ENCODE measurements at places on chromosomes 7 and 10.
A peak's percentile ranks its signal among the peaks of the same experiment; 100 is the strongest.

- DNase-seq, result no peak
Measured at GRCh38 chr7:18177129-18177814, 149.6 kb upstream of the PRPS1L1 start.

GRCh38 chr10:60305380-60305892 lies 84.2 kb downstream of the ANK3 start:
- no peak for DNase-seq

GRCh38 chr10:60124536-60124935 lies 218.2 kb upstream of the CCDC6 start:
- DNase-seq, result no peak

DNA sequence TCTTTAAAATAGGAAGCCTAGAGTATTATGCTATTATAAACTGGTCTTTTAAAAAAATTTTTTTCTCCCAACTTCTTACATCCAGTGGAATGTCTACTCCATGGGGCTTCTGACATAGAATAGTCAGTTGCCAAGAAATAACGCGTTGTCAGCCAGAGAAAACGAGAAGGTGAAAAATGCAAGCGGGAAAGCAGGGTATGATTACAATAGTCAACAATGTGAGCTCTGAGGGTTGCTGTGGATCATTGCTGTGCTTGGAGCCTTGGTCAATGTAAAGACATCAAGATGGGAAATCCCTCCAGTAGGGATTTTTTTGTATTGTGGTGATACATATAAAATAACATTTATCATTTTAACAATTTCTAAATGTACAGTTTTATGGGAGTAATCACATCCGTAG lies 27.6 kb upstream of the PLPP4 start:
- DNase-seq, result no peak

GRCh38 chr7:100835903-100836811 lies 8.8 kb upstream of the EPHB4 start:
- DNase-seq, result no peak

DNA sequence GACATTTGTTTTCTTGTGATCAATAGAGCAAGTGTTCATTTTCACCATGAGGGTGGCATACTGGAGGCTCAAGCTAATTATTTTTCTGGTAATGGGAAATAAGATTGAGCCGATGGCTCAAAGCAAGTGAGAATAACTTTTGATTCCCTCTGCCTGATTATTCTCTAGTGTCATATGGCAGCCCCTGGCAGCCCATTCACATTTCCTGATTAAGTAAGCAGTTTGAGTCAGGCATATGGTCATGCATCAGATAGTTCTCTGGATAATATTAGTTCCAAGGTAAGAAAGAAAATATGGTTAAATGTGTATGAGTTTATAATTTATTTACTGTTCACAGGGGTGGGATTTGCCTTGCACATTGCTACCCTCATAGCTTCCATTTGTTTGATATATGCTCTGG lies 109.2 kb downstream of the DYNC1I1 start:
- DNase-seq, result no peak

GRCh38 chr7:54581511-54581910 lies 39.3 kb downstream of the VSTM2A start:
- no peak for DNase-seq

DNA sequence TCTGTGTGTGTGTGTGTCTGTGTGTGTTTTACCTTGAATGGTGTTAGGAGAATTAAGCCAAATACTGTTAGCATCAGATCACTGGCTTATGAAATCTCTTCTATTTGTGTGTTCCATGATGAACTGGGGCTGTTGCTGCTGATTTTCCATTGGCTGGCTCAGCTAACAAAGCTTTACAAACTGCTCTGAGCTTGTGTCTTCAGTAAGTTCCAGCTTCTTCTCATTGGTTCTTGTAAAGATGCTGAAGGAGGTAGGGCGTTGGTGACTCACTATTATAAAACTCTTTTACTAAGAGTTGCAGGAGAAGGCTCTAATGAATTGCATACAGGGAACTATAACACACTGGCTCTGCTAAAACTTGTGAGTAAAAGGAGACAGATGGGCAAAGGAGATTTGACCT lies 136.4 kb upstream of the PRKCQ start:
- peak; percentile 63 for DNase-seq

GRCh38 chr7:138962561-138963270 lies 18.5 kb downstream of the KIAA1549 start:
- no peak for DNase-seq

- DNase-seq, result peak; percentile 61
Measured at GRCh38 chr10:35433851-35434426, 97.6 kb downstream of the CCNY start.

DNA sequence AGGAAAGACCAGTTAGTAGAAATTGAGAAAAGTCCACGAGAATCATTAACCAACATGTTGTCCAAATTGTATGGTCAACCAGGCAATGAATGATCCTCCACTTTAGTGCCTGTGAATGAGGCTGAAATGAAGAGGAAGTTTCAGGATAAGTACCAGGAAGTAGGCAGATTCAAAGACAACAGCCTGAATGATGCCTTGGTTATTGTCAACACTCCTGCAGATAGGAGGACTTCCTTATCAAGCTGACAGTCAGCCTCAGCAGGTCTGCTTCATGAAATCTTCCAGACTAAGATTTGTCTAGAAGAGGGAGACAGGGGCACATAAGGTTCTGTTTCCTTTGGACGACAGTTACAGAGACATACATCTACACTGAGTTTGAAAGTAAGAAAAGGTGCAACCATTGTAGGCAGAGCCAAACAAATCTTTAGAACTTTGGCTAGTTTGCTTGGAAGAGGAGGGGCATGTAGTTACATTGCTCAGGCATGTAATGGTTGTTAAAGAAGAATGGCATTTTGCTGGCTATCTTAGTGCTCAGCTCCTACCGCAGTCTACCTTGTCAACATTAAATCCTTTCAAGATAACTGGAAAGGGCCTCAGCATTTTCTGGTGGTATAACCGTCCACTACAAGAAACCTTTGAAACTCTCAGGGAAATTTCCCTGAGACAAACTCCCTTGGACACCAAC lies 81.4 kb downstream of the ABI1 start:
- no peak for DNase-seq

DNA sequence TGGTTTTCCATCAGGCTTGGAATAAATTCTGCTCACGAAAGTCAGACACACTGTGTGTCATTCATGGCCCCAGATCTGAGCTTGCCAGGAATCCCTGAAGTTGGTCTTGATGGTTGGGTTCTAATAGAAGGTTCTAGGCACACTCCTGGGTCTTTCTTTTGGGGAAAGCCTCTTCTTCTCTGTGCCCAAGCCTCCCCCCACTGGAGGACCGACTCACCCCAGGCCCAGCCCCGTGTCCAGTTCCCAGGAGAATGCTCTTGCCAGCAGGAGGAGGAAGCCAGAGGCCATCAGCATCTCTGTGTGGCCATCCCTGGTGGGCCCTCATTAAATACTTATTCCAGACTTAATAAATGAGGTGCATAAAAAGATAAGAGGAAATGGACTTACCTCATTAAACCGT lies 548.0 kb downstream of the TCERG1L start:
- no peak for DNase-seq

GRCh38 chr7:50838675-50839377 lies 56.1 kb upstream of the GRB10 start:
- peak; percentile 74 for DNase-seq

- no peak for DNase-seq
Measured at GRCh38 chr7:98303176-98303865, 21.8 kb downstream of the BRI3 start.

DNA sequence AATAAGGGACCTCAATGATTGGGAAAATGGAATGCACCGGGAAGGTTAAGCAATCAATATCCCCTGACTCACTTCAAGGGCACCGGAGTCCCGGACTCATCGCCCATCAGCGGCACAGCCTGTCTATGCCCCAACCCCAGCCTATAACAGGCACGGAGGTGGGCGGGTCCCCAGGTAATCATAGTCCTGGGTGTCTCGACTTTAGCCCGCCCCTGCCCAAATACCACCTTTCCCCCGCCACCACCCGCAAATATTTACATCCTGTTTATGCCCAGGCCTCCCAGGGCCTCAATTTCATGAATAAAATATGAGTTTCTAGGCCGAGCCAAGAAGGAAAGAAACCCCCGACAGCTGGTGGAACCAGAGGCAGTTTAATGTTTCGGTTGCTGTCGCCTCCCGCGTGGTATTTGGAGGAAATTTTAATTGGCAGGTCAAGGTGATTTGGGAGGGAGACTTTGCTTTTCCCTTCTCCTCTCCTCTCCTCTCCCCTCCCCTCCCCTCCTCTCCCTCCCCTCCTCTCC lies 15.6 kb upstream of the RFC2 start:
- no peak for DNase-seq

GRCh38 chr7:54663186-54663585 lies 95.8 kb downstream of the SEC61G start:
- DNase-seq, result no peak

DNA sequence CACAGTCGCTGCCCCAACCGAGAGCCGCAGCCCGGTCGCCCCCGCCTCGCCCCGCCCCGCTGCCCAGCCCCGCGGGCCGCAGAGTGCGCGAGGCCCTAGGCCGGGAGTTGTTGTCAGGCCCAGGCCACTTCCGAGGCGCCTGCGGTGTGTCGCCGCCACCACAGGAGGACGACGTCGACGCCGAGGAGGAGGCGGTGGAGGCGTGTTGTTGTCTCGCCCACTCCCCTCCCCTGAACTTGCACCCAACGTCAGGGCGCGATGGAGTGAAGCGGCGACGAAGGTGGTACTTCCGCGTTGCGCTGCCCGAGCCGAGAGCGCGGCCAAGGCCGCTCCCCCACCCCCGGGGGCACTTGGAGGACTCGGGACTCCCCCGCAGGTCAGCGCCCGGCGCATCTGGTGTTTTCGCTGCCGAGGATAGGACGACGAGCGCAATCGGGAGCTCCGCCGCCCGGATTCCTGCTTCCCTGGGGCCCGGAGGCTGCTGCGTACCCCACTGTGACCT lies at the start of gene CDK13:
Gene CDK13 (plus strand): TSS at position 286 of the 502 bp plus-strand sequence. CDS start 386 bp downstream, outside the sequence.
- DNase-seq, result no peak

DNA sequence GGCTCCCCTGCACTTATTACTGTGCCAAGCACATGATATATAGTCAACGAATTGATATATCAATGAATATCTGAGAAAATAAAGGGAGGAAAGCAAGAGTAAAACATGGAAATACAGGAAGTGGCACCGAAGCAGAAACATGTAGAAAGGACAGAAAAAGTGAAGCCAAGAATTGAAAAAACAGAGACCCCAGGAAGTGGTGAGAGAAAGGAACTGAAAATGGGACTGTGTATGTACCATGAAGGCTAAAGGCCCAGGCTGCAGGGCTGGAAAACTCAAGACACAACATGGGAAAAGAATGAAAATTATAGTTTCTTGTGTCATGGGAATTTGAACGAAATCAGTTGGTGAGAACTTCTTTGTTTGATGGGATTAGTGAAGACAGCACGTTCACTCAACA lies 60.6 kb downstream of the MAP3K8 start:
- DNase-seq, result no peak

- DNase-seq, result no peak
Measured at GRCh38 chr7:116258734-116259133, 48.4 kb downstream of the TES start.

- DNase-seq, result no peak
Measured at GRCh38 chr7:18873734-18874336, 243.6 kb downstream of the TWIST1 start.

- DNase-seq, result no peak
Measured at GRCh38 chr10:128803790-128804189, 663.3 kb upstream of the MGMT start.

DNA sequence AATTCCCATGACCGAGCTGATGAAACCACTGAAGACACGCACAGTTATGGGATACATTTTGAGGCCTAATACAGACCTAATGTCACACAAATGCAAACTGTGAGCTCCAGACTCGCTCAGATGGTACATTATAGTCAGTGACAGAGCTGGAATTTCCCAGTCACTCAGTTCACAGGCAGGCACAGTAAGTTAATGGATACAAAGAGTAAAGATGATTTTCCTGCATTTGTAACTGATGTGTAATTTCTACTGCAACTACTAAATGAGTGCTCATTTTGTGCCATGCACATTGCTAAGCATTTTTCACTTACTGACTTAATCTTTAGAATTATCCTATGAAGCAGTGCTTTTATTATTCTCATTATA lies 56.5 kb downstream of the ENO4 start:
- no peak for DNase-seq

- DNase-seq, result no peak
Measured at GRCh38 chr7:40432046-40432445, 297.2 kb downstream of the SUGCT start.

GRCh38 chr7:101650579-101651081 lies 21.5 kb upstream of the MYL10 start:
- DNase-seq, result no peak

DNA sequence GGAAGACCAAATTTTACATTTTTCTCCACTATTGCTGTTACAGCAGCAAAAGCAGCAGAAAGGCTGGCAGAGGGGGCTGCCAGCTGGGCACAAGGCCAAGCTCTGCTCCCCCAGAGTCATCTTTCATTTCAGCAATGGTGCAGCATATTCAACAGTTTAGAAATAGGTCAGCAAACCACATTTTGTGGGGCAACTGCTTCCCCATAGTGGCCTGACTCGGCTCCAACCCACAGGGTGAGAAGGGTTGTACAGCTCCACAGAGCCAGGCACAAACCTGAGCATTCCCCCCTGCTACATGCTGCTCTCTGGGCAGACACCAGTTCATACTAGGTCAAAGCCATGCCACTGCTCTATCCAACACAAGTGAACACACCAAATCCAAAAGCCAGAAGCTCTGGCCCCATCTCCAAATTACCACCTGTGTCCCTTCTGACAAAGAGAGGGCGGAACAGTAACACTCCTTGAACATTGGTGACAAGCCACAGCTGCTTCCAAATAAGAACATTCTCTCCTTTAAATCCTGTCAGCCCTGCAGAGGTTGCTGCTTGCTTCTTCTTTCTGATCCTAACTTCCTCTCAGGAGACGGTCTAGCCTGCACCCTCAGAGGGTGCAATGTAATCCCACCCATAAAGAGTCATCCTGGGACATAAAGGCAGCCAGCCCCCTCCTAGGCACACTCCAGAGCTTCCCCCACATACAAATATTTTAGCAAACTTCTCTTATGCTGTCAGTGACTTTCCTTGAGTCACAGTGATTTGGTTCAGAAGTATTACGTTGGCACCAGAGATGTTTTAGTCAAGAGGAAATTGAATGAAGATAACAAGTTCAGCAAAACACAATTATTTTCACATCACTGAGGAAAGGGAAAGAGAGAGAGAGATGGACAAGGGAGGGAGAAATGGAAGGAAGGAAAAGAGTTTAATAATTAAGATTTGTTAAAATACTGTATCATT lies 39.0 kb upstream of the SLIT1 start:
- DNase-seq, result no peak

DNA sequence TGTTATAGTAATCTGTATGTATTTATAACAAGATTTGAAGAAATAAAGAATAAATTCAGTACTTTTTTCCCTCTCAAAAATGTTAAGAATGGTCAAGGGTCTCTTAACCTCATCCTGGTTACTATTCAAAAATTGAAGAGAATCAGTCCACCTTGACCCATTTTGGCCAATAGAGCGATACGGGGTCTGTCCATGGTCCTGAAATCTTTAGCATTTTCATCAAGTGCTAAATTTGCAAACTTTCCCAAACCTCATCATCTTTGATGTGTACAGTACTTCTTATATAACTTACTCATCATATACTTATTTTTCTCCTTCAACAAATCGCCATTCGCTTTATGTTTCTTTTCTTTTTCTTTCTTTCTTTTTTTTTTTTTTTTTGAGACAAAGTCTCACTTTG lies 23.6 kb downstream of the TMEM178B start:
- DNase-seq, result no peak

GRCh38 chr7:33922820-33923219 lies 17.5 kb downstream of the BMPER start:
- no peak for DNase-seq
